GM23248 (cell line): ENCODE measurements at places on chromosomes 11 and 22. TPM values are rescaled to one million over a fixed set of nuclear protein-coding genes. Genes with fewer than 3 reads are reported as not detected.

Gene OR4D5
- not detected in 2 replicates for total RNA-seq

Gene SPTBN2
- total RNA-seq = 0.13 and 0.22 TPM in 2 replicates

Gene TSPAN4
- total RNA-seq = 340 and 393 TPM in 2 replicates

DNA sequence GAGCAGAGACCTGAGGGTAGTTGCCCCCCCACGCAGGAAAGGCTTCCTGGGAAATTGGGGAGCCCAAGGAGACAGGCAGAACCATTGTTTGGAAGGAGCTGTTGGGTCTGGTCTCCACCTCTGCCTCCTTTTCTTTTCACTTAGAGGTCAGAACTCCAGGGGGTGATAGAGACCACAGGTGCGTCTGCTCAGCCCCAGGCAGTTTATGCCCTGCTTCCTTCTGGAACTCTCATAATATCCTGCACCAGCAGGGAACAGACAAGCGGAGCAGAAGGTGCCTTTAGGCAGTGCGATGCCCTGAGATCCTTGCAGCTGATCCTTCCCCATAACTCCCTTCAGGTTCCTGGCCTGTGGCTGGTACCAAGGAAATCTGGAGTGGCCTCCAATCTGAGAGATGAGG, 120.2 kb downstream of the NECTIN1 start:
- no peak for DNase-seq

GRCh38 chr22:35601743-35602615, 15.2 kb downstream of the MB start:
- peak; percentile 89 for DNase-seq
